ENCODE measurements at places on chromosomes 1 and 21. TPM values are rescaled to one million over a fixed set of nuclear protein-coding genes. Genes with fewer than 3 reads are reported as not detected.

GRCh38 chr1:27343639-27344025 lies 1.8 kb downstream of the SYTL1 start:
- DNase-seq, result no peak
- H3K4me3 ChIP-seq, result peak overlapping the region; percentile 96
- no peaks in the 10 kb centered on the region for H3K27me3 ChIP-seq
- peaks cover 46% of the 10 kb centered on the region for H3K4me1 ChIP-seq
- H3K36me3 ChIP-seq, result no peaks in the 10 kb centered on the region

GRCh38 chr1:7574121-7575040 lies 196.7 kb upstream of the VAMP3 start:
- H3K27ac ChIP-seq, result no peak overlapping the region
- no peaks in the 10 kb centered on the region for H3K4me1 ChIP-seq
- H3K4me3 ChIP-seq, result no peak overlapping the region

DNA sequence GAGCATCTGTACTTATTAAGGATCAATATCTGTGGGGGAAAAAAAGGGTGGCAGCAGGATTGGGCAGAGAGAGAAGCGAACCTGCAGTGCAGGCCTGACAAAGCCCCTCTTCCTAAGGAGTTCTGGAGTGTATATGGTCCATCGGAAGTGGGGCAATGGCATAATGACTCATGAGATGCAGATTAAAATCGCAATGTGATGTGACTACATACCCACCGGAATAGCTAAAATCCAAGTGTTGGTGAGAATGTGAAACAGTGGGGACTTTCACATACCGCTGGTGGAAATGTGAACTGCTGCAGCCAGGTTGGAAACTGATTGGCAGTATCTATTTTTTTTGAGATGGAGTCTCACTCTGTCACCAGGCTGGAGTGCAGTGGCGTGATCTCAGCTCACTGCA lies 8.2 kb upstream of the CREG1 start:
- H3K27ac ChIP-seq, result no peak overlapping the region
- no peak overlapping the region for H3K4me3 ChIP-seq
- H3K4me1 ChIP-seq, result peaks cover 2% of the 10 kb centered on the region
- no peaks in the 10 kb centered on the region for H3K36me3 ChIP-seq

DNA sequence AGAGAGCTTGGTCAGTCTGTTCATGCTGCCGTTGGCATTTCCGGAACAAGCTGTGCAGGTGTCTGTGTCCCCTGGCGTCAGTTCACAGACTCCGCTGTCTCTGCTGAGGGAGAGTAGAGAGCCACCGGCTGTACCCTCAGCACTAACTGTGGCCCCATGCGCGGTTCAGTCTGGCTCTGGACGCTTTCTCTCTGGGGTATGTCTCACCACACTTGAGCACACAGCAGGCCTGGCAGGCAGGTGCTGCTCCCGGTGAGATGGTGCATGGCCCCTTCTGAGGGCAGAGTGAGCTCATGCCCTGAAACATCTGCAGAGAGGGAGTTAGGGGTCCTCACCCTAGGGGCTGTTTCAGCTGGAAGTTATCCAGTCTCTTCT lies 60.0 kb upstream of the TLR5 start:
- peaks cover 12% of the 10 kb centered on the region for H3K27me3 ChIP-seq
- H3K27ac ChIP-seq, result no peak overlapping the region
- DNase-seq, result no peak
- H3K4me3 ChIP-seq, result no peak overlapping the region

DNA sequence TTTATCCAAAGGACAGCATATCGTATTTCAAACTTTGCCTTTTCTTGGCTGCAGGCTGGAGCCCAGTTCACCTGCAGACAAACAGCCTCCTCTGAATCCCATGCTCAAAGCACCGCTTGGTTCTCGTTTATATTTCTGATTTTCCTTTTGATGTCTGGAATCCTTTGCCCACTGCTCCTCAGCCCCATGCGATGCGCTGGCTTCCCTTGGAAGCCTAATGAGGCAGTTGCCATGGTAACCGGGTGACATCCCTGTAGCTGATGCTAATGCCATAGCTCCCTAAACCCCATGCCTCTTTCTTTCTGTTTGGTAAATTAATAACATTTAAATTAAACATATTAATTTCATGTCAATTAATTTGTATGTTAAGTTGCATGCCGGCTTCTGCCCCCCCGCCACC lies 327.1 kb downstream of the PRDM2 start:
- DNase-seq, result no peak
- no peak overlapping the region for H3K27ac ChIP-seq
- H3K4me1 ChIP-seq, result no peaks in the 10 kb centered on the region
- H3K4me3 ChIP-seq, result no peak overlapping the region
- H3K27me3 ChIP-seq, result peaks cover 21% of the 10 kb centered on the region
- no peaks in the 10 kb centered on the region for H3K36me3 ChIP-seq

DNA sequence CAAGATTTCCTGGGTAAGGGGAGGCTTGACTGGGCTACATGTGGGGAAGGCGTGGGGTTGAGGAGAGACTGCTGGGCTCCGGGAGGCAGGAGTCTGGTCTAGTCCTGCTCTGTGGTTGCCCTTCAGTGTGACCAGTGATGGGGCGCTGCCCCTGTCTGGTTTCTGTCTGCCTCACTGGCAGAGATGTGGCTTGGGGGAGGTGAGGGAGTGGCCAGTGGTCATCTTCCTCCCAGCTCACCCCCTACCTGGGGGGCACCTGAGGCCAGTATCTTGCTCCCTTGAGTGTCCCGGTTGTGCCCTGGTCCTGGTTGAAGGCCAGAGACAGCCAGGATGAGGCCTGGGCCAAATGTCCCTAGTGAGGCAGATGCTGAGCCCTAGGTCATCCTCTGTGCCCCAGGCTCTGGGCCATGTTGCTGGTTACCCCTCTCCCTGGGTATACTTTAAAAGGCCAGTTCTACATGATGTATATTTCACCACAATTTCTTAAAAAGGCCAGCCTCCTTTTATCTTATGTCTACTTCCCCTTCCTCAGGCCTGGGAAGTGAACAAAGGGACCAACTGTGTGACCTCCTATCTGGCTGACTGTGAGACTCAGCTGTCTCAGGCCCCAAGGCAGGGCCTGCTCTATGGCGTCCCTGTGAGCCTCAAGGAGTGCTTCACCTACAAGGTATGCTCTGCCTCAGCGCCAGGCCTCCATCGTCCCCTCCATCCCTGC lies 10.5 kb downstream of the FAAH start:
- H3K36me3 ChIP-seq, result no peaks in the 10 kb centered on the region
- peaks cover 7% of the 10 kb centered on the region for H3K4me1 ChIP-seq
- H3K27me3 ChIP-seq, result no peaks in the 10 kb centered on the region
- no peak overlapping the region for H3K4me3 ChIP-seq
- H3K27ac ChIP-seq, result no peak overlapping the region

DNA sequence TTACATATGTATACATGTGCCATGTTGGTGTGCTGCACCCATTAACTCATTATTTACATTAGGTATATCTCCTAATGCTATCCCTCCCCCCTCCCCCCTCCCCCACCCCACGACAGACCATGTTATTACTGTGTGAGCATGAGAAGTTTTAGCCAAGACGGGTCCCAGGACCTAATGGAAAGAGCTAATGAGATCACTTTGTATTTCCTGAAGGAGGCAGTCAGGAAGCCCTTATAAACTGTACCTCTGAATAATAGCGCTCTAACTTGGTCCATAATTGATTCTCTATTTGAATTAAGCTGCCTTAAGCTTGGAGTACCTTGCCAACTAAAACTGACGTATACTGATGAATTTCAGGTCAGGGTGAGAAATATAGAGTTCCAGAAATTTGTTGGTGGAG lies 4.1 kb upstream of the NEGR1 start:
- H3K4me3 ChIP-seq, result no peak overlapping the region
- H3K27ac ChIP-seq, result no peak overlapping the region
- H3K4me1 ChIP-seq, result peaks cover 10% of the 10 kb centered on the region
- no peaks in the 10 kb centered on the region for H3K36me3 ChIP-seq

- H3K4me3 ChIP-seq, result no peak overlapping the region
- no peaks in the 10 kb centered on the region for H3K36me3 ChIP-seq
- no peaks in the 10 kb centered on the region for H3K4me1 ChIP-seq
- peaks cover 25% of the 10 kb centered on the region for H3K27me3 ChIP-seq
- DNase-seq, result no peak
Measured at GRCh38 chr1:230760360-230760827, 13.2 kb downstream of the CAPN9 start.

- no peak for DNase-seq
- no peaks in the 10 kb centered on the region for H3K4me1 ChIP-seq
- H3K27me3 ChIP-seq, result peaks cover 42% of the 10 kb centered on the region
- no peak overlapping the region for H3K27ac ChIP-seq
- no peak overlapping the region for H3K4me3 ChIP-seq
Measured at GRCh38 chr1:67590329-67590728, 94.7 kb upstream of the GADD45A start.

DNA sequence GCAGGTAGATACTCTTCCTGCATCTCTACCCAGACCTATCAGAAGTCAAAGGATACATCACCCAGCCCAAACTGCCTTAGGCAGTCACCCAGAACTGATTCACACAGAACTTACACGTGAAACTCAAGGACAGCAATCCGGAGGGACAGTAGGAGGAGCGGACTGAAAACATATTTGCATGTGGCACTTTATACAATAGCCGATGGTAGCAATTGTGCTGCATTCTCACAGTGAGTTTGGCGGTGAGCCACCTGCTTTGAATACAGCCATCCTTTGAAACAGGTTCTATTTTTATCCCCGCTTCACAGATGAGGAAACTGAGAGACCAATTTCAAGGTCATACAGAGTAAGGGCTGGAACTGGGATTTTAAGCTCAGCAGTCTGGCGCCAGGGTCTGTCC lies 69.5 kb downstream of the EDEM3 start:
- peaks cover 2% of the 10 kb centered on the region for H3K27me3 ChIP-seq
- no peaks in the 10 kb centered on the region for H3K4me1 ChIP-seq
- DNase-seq, result no peak
- no peak overlapping the region for H3K27ac ChIP-seq
- no peak overlapping the region for H3K4me3 ChIP-seq

- no peak overlapping the region for H3K27ac ChIP-seq
- H3K27me3 ChIP-seq, result no peaks in the 10 kb centered on the region
- H3K36me3 ChIP-seq, result peaks cover 4% of the 10 kb centered on the region
- no peak overlapping the region for H3K4me3 ChIP-seq
- peaks cover 16% of the 10 kb centered on the region for H3K4me1 ChIP-seq
Measured at GRCh38 chr1:8517661-8518489, 200.0 kb downstream of the SLC45A1 start.

Gene LRRN2
- total RNA-seq, result not detected

Gene PTPN7
- total RNA-seq, result 312 TPM

Gene TINAGL1
- not detected for total RNA-seq
